ENCODE measurements at places on chromosomes 16 and 17. TPM values are rescaled to one million over a fixed set of nuclear protein-coding genes. Genes with fewer than 3 reads are reported as not detected.

TBX4 gene
- total RNA-seq, result 0.27 TPM

CEP295NL gene
- total RNA-seq, result 1.6 TPM

CRYBA1 gene
- total RNA-seq, result not detected

CCL17 gene
- not detected for total RNA-seq

BIRC5 gene
- total RNA-seq, result not detected

MT1M gene
- 36.9 TPM for total RNA-seq

TMEM88 gene
- total RNA-seq, result 18.8 TPM

DHRS7C gene
- not detected for total RNA-seq

DNASE1L2 gene
- total RNA-seq, result 1.1 TPM

PDIA2 gene
- total RNA-seq, result not detected

PYY gene
- total RNA-seq, result not detected

AIPL1 gene
- not detected for total RNA-seq

RNF43 gene
- not detected for total RNA-seq

SLC6A2 gene
- total RNA-seq, result 3.1 TPM

SLC2A4 gene
- total RNA-seq, result 114 TPM

DNA sequence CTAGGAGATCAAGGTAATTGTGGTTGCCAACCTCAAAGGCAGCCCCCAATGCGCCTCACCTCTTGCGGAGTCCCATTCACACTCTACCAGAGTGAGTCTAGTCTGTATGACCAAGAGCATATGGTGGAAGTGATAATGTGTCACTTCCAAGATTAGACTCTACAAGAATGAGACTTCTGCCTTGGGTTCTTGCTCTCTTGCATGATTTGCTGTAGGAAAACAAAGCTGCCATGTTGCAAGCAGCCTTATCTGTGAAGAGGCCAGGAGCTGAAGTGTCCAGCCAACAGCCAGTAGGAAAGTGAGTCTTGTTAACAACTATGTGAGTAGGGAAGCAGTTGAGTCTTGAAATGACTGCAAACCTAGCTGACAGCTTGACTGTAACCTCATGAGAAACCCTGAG lies 3.4 kb downstream of the TERF2 start:
- no peak for ATAC-seq

DNA sequence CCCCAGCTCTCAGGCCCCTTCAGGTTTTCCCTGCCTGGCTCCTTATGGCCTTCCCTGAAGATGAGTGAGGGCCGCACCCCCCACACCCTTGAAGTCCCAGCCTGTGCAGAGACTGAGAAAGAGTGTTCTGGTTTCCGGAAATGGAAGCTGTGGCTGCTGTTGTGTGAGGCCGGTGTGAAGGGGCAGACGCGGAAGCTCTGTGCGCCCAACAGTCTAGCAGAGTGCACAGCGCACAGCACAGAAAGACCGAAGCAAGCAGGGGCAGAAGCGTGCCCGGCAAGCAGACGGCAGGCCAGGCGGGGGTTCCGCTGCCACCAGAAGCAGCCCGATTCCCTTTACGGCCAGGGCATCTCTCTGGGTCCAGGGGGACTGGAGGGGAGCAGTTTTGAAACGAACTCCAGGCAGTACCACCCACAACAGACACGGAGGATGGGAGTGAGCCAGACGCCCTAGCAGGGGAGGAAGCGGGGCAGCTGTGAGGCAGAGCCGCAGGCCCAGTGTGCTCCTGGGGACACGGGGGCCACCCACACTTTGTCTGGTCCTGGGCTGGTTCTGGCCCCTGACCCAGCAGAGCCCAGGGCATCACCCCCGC lies 16.7 kb downstream of the TPSG1 start:
- no peak for ATAC-seq

- no peak for ATAC-seq
These were observed 66.6 kb upstream of the TMEM97 start for GRCh38 chr17:28252436-28252835.

GRCh38 chr17:68290268-68290954 lies 516 bp downstream of the SLC16A6 start:
- ATAC-seq, result no peak

- ATAC-seq, result peak; percentile 87
These were observed 214.1 kb downstream of the SEC14L1 start for GRCh38 chr17:77354670-77355455.

- ATAC-seq, result no peak
These were observed 18.2 kb downstream of the ASPSCR1 start for GRCh38 chr17:81995463-81996231.

- peak; percentile 96 for ATAC-seq
These were observed at the start of gene DOK4 for GRCh38 chr16:57485916-57486857. Gene DOK4 (minus strand): TSS chr16:57486493. CDS start chr16:57479507, 6,986 bp downstream.

DNA sequence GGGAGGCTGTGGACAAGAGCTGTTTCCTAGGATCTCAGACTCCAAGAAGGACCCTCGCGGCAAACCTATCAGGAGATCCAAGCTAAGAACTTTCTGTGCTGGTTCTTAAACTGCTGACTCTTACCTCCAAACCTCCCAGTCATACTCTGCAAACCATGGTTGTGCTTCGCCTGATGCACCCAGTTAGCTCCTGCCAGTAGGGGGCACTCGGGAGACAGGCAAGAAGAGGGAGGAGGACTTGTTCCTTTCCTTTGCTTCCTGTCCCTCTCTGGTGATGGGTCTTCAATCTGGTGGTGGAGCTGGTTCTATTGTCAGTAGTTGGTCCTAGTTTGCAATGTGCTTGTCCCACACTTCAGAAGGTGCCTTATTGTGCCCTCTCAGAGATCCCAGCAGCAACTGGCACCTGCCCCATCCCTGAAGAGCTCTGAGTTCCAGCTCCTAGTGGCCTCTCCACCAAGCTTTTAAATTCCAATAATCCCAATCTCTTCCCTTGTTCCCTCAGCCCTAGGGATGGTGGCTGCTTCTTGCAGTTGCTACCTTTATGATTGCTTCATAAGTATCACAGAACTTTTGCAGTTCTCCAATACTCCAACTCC lies 113.5 kb upstream of the RPL38 start:
- no peak for ATAC-seq

DNA sequence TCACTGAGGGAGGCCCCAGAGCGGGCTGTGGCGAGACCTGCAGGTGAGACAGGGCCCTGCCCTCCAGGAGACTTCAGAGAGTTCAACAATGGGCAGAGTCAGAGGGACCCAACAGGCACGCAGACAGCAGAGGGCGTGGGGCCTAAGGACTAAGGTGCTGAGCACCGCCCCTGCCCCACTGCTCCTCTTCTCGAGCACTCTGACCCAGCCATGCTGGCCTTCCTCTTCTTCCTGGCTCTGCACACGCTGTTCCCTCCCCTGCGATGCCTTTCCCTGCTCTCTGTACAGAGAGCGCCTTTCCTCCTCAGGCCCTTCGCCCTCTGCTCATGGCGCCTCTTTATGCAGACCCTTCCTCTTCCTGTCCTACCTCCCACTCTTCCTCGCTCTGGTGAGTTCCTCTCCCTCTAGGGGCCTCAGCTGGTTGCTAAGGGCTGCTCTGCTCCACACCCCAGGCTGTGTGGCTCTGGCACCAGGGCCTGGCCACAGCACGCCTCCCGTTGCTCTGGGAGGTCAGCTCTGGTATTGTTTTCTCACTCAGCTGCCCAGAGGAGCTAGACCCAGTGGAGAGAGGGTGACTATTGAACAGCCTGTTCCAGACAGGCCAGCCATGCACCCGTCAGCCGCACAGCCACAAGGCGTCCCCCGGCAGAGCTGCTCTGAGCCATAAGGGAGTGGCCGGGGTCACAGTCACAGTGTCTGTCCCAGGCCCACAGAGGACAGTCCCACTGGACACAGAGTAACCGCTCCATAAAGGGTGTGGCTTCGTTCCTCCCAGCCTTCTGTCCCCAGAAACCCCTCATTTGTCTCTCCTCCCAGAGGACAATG lies 13.6 kb upstream of the RASD1 start:
- no peak for ATAC-seq

- ATAC-seq, result no peak
These were observed 211.2 kb downstream of the RPTOR start for GRCh38 chr17:80755650-80756405.

DNA sequence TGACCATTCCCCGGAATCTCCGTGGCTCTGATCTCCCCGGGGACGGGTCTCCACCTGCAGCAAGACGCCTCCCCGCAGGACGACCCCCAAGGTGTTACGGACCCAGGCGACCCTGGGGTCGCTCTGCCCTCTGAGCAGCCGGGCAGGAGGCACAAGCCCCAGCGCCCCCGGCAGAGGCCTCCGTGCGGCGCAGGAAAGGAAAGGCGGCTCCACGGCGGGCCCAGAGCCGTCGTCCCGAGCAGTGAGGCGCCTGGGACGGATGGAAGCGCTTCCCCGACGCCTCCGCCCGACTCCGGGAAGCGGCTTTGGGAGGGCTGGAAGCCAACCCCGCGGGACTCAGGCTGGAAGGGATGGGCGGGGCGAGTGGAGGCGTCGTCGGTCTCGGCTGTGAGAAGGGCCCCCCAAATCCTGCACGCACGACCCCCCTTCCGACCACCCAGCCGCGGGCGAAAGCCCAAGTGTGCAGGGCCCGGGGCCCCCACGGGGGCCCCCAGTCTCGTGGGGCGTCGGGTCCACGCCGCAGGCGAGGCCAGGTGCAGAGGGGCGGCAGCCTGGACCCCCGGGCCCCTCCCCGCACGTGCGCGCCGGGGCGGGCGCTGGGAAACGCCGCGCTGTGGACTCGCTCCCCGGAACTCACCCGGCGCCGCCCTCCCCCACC lies 32.7 kb upstream of the RPH3AL start:
- ATAC-seq, result peak; percentile 52

DNA sequence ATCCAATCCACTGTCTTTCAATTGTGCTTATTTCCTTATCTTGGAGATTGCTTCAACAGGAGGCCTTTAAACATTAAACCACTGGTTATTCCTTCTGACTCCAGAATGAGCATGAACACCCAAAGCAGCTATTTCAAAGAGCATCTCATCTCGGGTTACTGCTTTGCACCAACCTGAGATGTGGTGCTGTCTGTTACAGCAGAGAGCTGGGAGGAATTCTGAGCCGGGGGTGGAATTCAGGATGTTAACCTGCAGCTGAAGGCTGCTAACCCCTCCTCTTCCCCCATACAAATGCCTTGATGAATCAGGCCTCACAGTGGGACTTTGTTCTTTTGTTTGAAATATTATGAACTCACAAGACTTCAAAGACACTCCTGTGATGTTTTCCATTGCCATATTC lies 113.1 kb downstream of the SHISA9 start:
- ATAC-seq, result no peak

- ATAC-seq, result peak; percentile 42
These were observed 362 bp downstream of the KLHDC4 start for GRCh38 chr16:87765473-87765775.

DNA sequence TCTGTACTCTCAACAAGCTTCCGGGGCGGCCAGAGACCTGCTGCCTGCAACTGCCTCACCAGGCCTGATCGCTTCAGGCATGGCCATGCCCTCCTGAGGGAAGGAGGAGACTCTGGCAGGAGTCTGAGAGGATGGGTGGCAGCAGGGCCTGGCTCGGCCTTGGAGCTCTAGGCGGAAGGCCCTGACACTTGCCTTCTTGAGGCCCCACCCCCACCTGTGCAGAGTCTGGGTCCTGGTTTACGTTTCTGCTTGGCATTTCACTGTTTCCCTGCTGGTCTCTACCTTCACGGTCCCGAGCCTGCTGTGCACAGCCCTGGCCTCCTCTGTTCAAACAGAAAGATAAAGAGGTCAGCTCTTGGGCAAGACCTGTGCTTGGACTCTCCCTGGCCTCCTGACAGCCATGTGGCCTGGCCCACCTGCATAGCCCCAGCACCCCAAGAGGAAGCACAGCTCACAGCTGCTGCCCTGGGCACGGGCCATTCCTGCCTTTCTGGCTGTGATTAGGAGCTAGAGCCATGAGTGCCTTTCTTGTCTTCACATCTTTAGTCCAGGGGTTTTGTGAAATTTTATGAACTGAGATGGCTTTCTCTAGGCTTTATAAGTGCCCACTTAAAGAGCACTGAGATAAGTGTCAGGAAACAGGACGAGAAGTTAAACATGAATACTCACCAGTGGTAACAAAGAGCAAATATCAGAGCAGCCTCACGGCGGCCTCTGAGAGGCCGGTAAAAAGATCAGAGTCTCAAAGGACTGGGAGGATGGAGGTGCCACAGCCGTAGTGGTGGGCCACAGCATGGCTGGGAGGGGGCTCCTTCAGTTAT lies 25.6 kb upstream of the MTSS2 start:
- no peak for ATAC-seq

- no peak for ATAC-seq
These were observed 19.8 kb upstream of the ADGRG1 start for GRCh38 chr16:57608462-57609113.

GRCh38 chr16:11615748-11616447 lies 29.2 kb upstream of the LITAF start:
- no peak for ATAC-seq

DNA sequence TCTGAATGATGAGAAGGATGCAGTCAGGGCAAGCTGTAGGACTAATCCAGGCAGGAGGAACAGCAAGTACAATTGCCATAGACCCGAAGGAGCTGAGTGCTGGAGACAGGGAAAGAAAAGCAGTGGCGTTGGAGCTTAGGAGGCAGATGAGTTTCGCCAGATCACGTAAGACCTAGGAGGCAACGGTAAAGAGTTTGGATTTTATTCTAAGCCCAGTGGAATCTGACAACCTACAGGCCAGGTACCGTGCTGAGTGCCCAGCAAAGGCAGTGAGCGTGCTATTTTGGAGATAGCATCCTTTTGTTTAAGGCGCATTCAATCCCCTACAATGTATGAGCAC lies 1.2 kb downstream of the USP43 start:
- no peak for ATAC-seq

DNA sequence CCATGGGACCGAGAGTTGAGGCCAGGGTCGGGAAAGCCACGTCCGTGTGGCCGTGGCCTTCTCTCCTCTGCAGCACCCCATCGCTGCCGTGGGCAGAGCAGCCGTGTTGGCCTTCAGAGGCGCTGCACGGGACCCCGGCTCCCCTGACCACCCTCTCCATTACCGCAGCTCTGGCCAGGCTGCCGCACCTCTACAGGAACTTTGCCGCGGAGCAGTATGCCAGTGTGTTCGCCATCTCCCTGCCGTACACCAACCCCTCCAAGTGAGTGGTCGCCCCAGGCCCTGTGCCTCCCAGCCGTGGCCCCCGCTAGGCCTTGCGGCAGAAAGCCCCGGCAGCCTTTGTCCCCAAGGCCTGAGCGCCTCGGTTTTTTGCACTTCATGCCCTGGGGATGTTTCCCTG lies 27.8 kb downstream of the TSC2 start:
- ATAC-seq, result no peak

- ATAC-seq, result no peak
These were observed 1793.0 kb downstream of the TP53TG3F start for GRCh38 chr16:35252356-35252936.

DNA sequence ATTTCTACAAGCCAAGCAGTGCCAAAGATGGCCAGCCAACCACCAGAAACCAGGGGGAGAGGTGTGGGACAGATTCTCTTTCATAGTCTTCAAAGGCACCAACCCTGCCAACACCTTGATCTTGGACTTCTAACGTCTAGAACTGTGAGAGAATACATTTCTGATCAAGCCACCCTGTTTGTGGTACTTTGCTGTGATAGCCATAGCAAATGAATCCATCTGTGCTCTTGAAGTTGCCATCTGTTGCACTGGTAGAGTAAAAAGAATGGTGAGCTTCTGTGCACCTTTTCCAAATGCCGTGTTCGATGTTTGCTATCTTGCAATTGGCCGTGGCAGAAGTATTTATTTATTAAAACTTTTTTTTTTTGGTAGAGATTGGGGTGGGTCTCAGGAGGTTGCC lies 16.7 kb upstream of the ADGRG1 start:
- ATAC-seq, result no peak

Measured in gastroesophageal sphincter (tissue), 4 donors.